Fibroblast of skin of right quadriceps (primary cell): ENCODE measurements at places on chromosomes 16 and 17.

- DNase-seq: no peak
Measured at GRCh38 chr17:39626171-39627046, at the start of gene PPP1R1B. PPP1R1B (plus strand) TSS chr17:39626952; CDS start chr17:39627393, 441 bp downstream.

DNA sequence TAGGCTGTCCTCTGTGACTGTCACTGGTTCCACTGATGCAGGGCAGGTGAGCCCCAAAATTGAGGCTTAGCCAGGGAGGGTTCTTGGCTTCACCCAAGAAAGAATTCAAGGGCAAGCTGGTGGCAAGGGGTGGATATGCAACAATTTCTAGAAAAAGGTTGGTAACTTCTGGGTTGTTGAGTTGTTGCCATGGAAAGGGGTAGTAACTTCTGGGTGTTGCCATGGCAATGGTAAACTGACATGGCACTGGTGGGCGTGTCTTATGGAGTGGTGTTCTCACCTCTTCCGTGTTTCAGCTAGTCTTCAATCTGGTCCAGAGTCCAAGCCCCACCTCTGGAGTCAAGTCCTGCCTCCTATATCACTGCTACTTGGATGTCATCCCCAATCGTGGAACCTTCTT is 9.5 kb upstream of the GUCY2D start:
- no peak for DNase-seq

DNA sequence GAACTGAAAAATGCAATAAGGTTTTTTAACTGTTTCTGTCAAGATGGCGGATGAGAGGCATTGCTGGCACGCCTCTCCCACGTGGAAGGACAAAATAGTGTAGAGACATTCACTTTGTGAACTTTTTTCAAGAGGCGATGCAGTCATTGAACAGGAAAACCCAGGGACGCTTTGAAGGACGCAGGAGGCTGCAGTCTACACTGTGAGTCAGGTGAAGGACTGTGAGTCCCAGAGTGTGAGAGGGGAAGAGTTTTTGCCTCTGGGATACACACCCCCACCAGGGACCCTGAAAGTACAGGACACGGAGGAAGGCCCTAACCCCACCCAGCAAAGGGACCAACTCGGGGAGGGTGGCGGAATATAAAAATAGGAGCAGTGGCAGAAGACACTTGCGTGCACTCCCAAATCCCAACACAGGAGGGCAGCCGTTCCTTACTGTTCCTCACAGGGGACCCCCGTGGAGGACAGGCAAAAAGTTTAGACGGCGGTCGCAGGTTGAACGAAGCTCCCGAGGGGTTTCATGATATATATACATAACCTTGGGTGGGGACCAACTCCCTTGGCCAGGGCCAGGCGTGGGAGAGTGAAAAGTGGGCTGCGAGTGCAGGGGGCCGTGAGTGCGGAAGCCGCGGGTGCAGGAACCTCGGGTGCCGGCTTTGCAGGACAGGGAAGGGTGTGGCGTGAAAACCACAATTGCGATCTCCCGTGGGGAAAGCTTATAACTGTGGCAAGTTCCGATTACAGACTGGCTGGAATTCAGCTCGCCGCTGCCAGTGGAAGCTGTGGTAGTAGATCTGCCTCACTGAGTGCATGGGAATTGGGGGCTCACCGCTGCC is 82.0 kb upstream of the ALOX12 start:
- DNase-seq: peak; percentile 58

DNA sequence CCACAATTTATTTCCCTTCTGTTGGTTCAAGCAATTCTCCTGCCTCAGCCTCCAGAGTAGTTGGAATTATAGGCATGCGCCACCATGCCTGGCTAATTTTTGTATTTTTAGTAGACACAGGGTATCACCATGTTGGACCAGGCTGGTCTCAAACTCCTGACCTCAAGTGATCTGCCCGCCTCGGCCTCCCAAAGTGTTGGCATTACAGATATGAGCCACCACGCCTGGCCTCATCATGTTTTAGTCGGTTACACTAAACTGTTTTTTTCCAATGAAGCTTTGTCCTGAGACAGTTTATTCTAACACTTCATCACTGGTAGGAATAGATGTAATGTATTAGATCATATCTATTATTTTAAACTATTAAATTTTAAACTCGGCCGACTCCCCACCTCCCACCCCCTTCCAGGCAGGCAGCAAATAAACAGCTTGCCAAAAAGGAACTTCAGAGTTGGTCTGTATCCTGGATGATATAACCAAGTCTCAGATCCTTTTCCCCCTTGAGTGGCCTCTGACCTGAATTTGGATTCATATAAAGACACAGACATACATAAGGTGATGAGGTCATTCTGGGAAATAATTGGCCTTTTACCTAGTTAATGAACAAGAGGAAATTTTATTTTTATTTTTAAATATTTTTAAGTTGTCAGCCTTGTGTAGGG is 18.4 kb upstream of the CORO6 start:
- DNase-seq: no peak

DNA sequence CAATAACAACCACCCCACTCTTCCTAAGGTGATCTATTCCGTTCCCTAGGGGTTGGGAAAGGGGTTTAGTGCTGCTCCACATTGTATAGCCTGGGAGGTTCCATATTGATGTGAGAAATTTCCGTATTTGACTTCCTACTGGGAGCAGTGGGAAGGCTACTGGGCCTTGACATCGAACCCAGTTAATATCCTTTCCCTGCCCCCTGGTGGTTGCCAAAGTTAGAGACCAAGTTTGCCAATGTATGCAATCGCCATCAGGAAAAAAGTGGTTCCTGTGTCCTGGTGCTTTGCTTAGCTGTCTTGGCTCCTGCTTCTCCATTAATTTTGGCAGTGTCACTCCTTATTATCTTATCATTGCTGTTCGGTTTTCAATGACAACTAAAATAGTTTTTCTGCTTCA is 914.9 kb downstream of the KCNJ2 start:
- peak; percentile 10 for DNase-seq

DNA sequence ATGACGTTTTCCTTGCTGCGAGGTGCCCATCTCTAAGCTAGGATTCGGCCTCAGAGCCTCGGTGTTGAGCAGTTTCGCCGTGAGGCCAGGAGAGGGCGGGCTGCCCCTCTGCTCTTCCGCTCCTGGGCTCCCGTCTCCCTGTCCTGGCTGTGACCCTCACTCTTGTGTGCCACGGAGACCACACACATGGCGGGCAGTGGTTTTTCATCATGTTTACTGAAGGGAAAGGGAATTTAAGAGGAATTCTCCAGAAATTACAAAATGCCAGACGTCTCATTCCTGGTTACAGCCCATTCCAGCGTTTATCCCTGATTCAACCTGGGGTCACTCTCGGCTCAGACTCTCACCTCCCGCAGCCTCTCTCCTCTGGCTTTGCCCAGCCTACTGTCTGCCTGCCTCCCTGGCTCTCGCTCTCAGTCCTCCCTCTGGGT is 96.8 kb upstream of the ELAC2 start:
- peak; percentile 94 for DNase-seq

GRCh38 chr16:6642271-6642670 is 690.4 kb upstream of the RBFOX1 start:
- DNase-seq: no peak

DNA sequence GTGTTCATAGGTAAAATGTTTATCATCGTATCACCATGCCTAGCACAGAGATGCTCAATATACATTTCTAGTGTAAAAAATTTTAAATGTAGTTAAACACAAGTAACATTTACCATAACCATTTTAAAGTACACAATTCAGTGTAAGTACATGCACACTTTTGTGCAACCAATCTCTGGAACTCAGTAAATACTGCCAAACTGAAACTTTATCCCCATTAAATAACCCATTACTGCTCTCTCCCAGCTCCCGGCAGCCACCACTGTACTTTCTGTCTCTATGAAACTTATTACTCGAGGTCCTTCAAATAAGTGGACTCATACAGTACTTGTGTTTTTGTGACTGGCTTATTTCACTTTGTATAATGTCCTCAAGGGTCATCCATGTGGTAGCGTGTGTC is 29.0 kb downstream of the RMI2 start:
- DNase-seq: no peak

DNA sequence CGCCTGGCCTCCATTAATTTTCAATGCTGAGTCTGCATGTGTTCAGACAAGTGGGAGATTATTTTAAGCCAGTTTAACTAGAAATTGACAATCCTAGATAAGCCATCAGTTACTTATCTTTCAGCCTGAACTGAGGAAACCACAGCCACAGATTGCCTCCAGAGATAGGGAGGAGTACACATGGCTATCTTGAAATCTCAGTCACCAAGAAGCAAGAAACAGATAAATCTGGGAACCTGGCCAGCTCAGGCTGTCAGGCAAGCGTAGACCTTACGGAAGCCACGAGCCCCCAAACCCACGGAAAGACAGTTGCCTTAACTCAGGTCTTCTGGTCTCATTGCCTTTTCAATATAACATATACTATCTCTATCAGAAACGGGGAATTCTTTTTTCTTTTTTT is 2.0 kb upstream of the GLG1 start:
- DNase-seq: peak; percentile 32

DNA sequence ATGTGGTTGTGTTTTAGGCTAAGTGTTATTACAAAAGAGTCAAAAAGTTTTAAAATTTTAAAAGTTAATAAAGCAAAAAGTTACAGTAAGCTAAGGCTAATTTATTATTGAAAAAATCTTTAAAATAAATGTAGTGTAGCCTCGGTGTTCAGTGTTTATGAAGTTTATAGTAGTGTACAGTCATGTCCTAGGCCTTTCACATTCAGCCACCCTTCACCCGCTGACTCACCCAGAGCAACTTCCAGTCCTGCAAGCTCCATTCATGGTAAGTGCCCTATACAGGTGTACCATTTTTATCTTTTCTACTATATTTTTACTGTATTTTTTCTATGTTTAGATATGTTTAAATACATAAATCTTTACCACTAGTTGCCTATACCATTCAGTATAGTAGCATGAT is 98.5 kb upstream of the RPRML start:
- DNase-seq: no peak

DNA sequence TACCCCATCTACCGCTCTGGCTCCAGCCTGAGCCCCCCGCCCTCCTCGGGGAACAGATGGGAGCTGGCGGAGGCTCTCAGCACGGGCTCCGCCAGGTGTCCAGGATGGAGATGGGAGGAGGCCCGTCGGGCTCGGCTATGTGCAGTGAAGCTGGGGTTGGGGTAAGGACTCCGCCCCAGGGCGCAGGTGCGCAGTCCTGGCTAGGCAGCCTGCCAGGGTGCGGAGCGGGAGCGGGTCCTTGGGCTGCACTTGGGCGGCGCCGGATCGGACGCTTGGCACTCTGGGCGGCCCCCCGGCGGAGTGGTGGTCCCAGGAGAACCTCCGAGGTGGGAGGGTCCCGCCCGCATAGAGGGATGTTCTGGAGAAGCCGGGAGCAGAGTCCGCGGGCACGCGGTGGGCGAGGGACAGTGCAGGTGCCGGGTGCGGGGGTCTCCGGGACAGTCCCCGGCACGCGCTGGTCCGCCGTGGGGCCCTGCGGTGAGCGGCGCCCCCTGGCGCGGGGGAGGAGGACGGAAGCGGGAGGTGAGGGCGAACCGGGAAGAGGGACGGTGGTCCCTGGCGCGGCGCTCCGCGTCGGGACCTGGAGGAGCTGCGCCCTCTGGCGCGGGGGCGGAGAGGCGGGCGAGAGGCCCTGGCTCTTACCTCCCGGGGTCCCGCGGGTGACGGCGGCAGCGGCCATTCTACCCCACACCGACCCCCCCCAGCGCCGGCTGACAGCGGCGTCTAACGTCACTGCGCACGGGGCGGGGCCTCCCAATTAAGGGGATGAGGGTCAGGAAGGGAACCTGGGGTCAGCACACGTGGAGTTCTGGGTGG is at the start of gene CAMTA2:
CAMTA2 (minus strand) TSS at position 725 of the 816 bp plus-strand sequence. CDS start 1,453 bp downstream, outside the sequence.
- peak; percentile 79 for DNase-seq

DNA sequence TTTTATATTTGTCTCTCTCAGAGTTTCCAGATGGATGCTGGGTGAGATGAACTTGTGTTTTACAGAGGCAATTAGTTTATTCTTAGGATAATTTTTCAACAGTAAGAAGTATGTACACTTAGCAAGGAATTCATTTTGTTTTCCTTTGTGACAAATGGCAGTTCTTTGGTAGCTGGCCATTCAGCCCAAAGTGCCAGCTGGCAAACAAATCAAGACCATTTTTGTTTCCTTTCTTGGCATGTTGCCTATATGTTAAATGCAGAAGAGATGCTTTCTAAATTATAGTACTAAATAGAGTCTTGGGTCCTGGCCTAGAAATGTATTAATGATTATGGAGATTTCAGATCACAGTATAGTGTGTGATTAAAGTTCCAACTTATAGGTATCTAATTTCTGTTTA is 337.1 kb downstream of the CNTNAP4 start:
- DNase-seq: no peak

- no peak for DNase-seq
Measured at GRCh38 chr17:30790279-30790678, 34.2 kb downstream of the CRLF3 start.
